ENCODE measurements at places on chromosomes 11 and 22. TPM values are rescaled to one million over a fixed set of nuclear protein-coding genes. Genes with fewer than 3 reads are reported as not detected.

GRCh38 chr11:119338965-119339588 lies 1.6 kb downstream of the C1QTNF5 start:
- no peak for DNase-seq

GRCh38 chr11:88529426-88529825 lies 191.9 kb upstream of the CTSC start:
- DNase-seq: no peak

DNA sequence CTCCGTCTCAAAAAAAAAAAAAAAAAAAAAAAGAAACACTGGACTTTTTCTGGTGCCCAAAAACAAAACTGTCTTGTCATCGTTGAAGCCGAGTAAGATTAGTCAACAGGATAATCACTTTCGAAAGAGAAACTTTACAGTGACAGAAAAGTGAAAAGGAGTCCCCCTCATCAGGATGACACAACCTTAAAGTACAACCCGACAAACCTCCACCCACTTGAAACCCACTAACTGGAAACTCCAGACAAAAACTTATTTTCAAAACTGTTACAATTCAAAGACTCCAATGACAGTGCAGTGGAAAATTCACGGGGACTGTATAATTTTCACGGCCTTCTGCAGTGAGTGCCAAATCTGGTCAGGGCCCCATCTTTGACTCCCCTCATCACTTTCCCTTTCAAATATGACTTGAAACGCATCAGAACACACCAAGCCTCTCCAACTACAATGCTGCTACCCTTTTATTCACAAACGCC lies 1.3 kb downstream of the DENND5A start:
- no peak for DNase-seq

DNA sequence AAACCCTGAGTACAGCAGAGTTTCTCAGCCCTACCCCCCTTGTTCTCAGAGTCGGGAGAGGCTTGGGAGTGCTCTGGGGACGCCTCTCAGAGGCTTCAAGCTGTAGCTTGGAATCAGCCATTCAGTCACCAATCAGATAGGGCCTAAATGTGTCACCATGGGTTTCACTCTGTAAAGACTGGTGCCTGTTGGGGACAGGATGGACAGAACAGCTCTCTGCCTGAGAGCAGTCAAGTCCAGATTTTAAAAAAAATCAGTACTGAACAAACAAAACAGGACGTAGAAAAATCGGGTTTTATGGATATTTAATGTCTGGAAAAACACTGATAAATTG lies 1.3 kb downstream of the FADD start:
- DNase-seq: no peak

DNA sequence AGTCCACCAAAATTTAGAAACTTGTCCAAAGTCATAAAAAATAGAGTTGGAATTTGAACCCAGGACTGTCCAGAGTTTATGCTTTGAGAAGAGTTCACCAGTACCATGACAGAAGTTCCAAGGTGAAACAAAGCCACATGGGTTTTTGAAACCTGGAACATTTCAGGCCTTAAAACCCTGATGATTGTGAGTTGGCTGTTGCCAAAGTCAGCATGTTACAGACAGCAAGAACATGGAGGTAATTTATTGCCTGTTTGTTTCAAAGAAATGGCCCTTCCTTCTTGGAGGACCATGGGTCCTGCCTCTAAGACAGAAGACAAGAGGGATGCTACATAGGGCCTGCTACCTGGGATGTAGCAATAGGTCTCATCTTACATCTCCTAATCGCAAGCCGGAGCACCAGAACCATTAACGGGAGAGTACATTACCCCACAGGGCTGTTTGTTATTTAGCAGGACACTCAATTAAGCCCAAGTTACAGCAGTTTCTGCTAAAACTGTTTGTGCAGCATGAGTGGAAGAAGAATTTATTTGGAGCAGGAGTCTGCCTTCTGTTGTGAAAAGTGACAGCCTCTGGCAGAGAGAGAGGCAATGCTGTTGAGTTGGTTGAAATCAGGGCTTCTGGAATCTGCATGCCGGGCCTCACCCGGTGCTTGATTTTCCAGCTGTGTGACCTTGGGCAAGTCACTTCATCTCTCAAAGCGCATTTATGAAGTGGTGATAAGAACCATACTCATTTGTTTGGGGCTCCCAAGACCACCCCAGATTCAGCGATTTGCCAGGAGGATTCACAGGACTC lies 136.2 kb downstream of the LDLRAD3 start:
- no peak for DNase-seq

GRCh38 chr11:131612533-131612932 lies 242.1 kb downstream of the NTM start:
- no peak for DNase-seq

- no peak for DNase-seq
These were observed 68.0 kb downstream of the WNT7B start for GRCh38 chr22:45908961-45909360.

DNA sequence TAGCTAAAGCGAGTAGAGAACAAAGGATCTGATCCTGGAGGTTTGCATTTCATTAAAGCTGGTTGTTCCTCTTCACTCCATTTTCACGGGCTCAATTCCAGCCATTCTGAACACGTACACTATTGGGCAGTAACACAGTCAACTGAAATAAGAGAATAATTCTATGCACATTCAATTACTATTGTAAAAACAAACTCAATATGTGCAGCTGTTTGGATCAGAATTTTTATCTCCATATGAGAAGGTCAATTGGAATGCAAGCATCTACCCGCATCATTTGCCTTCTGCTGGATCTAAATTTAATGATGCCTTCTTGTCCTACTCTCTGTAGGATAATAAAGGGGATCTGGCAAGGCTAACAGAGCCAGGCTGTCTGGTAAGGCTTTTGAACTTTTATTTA lies 562.8 kb upstream of the CCDC179 start:
- no peak for DNase-seq

- no peak for DNase-seq
These were observed 66.5 kb downstream of the CCDC34 start for GRCh38 chr11:27296497-27296896.

GRCh38 chr11:73734993-73735392 lies 25.9 kb downstream of the RAB6A start:
- no peak for DNase-seq

DNA sequence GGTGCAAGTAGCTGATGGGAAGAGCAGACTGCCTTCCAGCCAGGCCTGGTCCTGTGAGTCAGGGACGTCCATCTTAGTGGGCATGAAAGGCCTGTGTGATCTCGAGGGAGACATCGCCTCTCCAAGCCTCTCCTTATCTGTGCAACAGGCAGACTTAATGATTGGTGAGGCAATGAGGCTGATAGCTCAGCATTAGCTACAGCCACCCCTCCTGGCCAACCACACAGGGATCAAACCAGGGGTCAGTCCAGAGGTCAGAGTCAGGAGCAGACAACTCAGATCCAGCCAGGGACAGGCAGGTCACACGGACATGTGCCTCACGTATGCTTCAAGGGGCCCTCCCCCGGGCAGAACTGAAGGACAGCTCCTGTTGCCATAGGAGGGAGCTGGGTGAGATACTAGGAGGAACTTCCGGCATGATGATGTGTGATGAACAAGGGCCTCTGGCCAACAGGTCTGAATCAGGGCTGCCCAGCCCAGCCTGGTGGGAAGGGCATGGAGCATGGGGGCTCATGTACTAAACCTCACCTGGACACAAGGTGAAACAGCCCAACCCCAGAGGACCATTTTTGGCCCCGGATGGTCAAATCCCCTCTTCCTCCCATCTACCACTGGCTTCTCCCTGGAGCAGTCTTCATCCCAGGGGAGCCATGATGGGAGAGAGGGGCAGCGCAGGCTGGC lies 2.8 kb upstream of the APOC3 start:
- DNase-seq: no peak

- DNase-seq: no peak
These were observed 160.1 kb downstream of the SWAP70 start for GRCh38 chr11:9823887-9824385.

GRCh38 chr22:30284172-30284571 lies 5.1 kb downstream of the CASTOR1 start:
- no peak for DNase-seq

DNA sequence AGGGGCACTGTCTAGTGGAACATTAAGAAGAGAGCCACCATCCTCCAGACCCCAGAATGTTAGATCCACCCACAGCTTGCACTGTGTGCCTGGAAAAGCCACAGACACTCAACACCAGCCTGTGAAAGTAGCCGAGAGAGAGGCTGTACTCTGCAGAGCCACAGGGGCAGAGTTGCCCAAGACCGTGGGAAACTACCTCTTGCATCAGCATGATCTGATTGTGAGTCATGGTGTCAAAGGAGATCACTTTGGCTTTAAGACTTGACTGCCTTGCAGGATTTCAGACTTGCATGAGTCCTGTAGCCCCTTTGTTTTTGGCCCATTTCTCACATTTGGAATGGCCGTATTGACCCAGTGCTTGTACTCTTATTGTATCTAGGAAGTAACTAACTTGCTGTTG lies 115.9 kb upstream of the CCDC179 start:
- DNase-seq: no peak

- no peak for DNase-seq
These were observed 10.4 kb downstream of the OR51T1 start for GRCh38 chr11:4891996-4892640.

The OR2AG1 gene
- not detected for total RNA-seq

The CD151 gene
- total RNA-seq: 20.8 TPM
